ENCODE measurements at places on chromosomes 5 and 9.

- DNase-seq, result no peak
Measured at GRCh38 chr5:92990771-92991170, 590.2 kb downstream of the NR2F1-AS1 start.

- DNase-seq, result no peak
Measured at GRCh38 chr5:68093455-68094159, 121.9 kb upstream of the PIK3R1 start.

DNA sequence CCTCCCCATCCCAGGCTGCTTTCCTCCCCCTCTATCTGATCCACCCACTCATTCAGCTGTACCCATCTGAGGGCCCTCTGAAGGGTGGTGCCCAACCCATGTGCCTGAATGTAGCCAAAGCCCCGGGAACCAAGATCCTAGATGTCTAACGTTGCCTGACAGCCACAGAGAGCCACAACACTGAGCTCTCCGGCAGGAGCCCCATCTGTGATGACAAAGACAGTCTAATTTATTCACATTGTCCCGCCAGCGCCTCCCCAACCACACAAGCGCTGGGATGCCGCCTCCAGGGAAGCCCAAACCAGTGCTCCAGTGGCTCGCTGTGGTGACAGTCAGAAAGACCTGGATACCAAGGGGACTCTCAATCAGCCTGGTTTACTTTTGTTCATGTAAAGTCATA, 8.4 kb downstream of the IGFBPL1 start:
- no peak for DNase-seq

GRCh38 chr9:120936764-120937122, 10.1 kb upstream of the TRAF1 start:
- no peak for DNase-seq

DNA sequence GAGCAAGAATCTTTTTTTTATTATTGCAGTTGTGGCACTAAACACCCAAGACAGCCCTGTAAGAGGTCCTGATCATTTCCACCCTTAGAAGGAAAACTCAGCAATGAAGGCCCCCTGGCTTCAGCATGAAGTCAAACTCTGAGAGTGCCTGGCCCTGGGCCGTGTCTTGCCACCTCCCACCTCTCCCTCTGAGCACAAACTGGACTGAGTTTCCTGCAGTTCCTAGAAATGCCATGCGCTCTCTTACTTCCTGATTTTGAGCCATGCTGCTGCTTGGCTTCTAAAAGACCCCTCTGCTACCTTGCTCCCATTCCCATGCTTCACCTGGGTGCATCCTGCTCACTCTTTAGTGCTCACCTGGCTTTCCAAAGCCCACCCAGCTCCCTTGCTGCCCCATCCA, 140.4 kb upstream of the KLF9 start:
- no peak for DNase-seq

DNA sequence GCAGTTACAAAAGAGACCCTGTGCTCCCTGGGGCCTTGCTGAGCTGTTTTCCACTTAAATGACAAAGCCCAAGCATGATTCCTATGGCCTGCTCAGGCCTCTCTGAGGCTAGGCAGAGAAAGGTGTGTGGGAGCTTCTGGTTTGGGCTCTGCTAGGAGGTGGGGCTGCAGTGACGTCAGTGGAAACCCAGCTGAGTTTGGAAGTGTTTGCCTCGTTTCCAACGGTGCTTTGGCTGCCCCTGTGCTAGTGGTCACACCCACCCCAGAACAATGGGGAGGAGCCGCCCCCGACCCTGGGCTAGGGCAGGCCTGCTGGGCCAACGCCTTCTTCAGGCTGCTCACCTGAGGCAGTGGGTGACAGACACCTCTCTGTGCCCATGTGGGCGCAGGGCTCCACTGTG, 10.4 kb downstream of the ANGPTL2 start:
- no peak for DNase-seq

Data from H54 (cell line).